ENCODE measurements at places on chromosomes 11 and 22.

- no peak for DNase-seq
These were observed 7.7 kb downstream of the SLC37A2 start for GRCh38 chr11:125070699-125071254.

- no peak for DNase-seq
These were observed 10.0 kb downstream of the MS4A2 start for GRCh38 chr11:60098508-60098907.

DNA sequence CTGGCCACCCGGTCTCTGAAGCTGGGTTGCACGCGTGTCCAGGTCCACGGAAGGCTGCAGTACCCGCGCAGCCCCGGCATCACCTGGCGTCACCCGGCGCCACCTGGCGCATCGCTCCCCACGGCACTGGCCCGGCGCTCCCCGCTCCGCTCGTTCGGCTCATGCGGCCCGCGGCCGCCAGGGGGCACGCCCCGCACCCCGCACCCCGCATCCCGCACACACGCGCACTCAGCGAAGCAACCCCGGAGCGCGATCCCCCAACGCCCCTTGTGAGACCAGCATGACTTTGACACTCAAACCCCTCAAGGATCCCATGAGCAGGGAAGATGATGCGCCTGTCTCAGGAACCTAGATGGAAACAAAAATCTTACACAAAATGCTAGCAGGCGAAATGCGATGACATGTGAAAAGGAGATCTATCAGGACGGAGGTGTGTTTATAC lies 11.9 kb downstream of the B3GNT6 start:
- peak; percentile 54 for DNase-seq

DNA sequence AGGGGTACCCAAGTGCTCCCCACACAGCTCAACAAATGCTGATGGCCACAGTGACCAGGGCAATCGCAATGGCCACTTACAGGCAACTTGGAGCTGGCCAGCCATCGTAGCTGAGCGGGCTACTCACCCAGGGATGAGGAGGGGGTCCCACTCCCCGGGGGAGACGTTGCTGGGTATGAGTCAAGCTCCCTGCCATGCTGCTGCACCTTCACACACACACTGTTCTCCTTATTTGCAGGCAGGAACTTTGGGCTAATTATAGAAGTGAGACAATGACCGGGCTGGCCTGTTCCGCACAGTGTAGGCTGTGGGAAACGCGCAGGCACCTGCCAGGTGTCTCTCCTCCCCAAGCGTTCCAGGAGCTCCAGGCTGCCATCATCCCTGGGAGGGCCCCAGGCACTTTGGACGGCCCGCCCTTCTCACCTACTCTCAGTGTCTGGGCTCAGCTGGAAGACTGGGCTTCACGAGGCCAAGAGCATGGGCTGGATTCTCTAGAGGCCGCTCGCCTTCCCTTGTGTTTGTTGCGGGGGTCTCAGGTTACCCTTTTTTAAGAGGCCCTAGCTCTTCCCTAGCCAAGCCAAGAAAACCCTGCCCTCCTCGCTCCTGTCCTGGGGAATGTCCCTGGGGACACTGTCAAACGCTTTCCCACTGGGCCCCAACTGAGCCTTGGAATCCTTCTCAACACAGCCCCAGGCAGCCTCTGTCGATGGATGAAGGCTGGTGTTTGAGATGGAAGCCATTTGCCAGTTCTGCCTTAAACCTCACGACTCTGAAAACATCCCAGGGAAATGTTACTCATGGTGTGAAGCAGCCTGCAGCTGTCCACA lies 73.0 kb downstream of the RTL6 start:
- no peak for DNase-seq

- DNase-seq: no peak
These were observed 39.9 kb downstream of the CLPB start for GRCh38 chr11:72394416-72394815.

DNA sequence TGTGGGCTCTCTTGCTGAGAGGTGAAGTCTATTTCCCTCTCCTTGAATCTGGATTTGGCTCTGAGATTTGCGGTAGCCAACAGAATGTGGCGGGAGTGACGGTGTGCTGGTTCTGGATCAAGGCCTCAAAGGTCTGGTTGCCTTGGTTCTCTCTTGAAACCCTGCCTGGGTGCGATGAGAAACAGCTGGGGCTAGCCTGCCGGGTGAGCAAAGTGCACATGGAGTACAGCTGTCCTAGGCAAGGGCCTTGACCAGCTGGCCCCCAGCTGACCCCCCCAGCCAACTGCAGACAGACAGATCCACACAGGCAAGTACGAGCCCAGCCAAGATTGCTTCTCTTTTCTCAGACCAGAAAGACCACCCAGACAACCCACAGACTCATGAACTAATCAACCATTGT lies 10.8 kb downstream of the SUN2 start:
- DNase-seq: no peak

DNA sequence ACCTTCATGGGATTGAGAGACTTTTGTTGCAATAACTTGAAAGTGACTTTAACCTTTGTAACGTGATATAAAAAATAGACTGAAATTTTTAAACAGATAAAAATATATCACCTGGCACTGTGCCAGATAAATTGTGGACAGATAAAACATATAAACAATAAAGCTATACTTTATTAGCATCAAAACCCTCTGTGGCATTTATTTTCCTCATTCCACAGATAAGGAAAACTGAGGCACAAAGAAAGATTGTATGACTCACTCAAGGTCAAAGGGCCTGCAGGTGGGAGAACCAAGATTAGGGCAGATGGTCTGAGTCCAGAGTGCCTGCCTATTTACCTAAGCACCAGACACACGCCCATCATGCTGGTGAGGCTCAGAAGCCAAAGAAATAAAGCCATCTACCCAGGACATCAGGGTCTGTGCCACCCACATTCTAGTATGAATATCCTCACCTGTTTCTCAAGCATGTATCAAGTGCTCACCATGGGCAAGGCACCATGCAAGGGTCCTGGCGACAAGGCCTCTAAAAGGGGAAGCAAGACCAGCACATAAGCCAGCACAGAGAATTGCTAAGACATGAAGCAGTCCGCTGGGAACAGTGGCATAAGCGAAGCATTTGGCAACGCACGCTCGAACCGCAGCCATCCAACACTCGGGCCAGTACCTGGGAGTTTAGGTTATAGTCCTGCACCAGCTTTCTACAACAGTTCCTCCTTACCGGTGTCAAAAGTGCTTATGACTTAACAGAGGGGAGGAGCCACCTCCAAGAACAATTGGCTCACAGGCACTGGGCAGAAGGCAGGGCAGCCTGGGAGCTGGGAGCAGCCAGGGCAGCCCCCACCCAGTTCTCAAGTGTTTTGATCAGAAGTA lies 17.6 kb downstream of the MYH9 start:
- DNase-seq: no peak

DNA sequence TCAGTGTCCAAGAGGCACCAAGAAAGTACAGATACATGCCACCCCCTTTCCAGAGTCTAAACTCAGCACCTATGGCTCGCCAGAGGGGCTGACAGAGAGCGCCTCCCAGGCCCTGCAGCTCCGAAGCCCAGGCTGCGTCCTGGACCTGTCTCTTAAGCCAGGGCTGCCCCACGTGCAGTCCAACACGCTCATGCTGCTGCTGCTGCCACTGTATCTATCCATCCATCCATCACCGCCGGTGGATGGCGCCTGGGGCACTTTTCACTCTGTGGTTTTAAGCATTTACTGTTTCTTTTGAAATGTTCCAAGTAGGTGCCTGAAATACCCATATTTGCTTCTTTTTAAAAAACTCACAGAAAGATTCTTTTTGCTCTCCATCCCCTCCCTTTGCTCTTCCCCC lies 41.8 kb downstream of the MACROD1 start:
- no peak for DNase-seq

GRCh38 chr11:112593440-112593839 lies 332.8 kb upstream of the PLET1 start:
- no peak for DNase-seq

- no peak for DNase-seq
These were observed 45.4 kb downstream of the METTL15 start for GRCh38 chr11:28153586-28153985.

GRCh38 chr22:49483281-49483870 lies 344.3 kb downstream of the BRD1 start:
- DNase-seq: no peak

DNA sequence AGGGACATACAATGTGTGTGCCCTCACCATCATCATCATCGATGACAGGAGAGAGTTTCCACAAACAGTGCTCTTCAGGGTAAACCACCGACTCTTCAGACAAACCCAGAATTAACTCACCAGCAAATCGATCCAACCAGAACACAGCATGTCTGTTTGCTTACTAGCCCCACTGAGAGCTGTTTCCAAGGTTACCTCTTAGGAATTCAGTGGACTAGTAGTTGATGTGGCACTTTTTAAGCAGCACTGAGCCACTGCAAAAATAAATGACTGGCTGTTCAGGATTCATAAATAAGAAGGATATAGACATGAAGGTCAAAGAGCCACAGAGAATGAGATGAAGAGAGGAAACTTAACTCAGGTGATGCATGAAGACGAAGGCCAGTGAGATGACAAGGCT lies 83.1 kb downstream of the PARVA start:
- DNase-seq: no peak

DNA sequence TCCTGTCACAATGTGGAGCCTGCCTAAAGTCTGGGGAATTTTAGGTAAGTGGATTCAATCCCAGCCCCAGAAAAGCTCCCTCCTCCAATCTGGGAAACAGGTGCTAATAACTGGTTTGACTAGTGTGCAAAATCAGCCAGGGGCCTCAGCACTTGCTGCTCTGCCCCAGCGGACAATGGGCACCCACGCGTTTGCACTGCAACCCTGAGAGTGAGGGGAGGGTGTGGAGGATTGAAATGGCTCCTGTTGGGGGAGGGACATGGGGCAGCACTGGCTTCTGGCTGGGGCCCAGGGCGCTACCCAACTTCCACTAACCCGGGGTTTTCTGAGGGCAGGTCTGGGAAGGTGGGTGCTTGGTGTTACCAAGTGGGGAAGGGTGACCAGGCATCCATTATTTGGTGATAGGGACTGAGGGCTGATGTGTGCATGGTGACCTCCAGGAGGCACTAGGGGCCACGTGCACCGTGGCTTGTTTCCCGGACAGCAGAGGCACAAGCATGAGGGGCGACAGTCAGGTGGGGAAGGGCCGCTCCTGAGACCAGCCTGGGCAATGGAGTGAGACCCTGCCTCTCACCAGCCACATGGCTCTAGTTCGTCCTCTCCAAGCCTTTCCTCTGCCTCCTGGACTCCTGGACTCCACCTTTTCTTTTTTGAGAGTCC lies 4.3 kb upstream of the PNPLA5 start:
- no peak for DNase-seq

GRCh38 chr11:111435046-111435698 lies 56.1 kb upstream of the POU2AF1 start:
- DNase-seq: no peak

DNA sequence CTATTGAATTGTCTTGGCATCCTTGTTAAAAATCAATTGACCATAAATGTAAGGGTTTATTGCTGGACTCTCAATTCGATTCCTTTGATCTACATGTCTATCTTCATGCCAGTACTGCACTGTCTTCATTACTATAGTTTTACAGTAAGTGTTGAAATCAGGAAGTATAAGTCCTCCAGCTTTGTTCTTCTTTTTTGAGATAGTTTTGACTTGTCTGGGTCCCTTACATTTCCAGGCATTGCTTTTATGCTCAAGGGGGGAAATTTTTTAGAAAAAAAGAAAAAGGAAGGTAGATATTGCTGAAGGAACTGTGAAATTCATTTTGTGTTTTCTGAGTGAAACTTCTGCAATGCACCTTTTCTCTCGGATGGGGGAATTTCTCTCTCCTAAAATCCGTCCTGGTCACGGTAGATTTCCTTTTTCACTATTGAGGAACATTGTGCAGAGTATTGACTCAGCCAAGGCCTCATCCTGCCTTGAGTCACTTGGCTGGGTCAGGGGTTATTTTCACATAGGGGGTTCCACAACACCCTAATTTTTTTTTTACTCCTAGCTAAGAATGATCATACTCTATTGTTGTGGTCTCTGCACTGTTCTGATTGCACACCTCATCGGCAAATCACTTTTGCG lies 2.8 kb upstream of the ACER3 start:
- DNase-seq: no peak

- DNase-seq: no peak
These were observed 64.5 kb upstream of the PHOX2A start for GRCh38 chr11:72308226-72309073.

DNA sequence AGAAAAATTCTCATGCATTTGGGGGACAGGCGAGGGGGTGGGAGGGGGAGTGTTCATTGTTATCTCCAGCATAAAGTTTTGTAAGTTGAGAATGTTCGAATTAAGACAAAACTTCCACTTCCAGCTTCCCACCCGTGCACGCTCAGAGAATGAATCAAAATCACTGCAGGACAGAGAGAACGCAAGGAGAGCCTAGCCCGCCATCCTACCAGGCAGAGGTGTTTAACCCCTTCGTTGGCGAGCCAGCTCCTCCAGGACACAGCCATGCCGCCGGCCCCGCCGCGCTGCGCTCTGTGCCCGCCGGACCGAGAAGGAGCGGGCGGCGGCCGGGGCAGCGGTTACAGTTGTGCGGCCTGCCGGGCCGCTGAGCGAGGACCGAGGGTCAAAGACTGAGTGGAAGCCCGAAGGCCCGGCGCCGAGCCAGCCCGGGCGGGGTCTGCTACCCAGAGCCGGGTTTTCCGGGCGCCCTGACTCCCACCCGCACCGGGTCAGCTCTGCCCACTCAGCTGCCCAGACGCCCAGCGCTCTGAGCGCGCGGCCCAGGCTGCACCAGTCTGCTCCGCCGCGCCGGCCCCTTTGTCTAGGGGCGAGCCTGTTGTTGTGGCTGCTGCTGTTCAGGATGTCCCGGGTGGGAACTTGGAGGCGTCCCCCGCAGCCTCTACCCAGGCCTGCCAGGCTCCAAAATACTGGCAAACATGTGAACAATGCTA lies at the start of gene NOX4:
NOX4 (minus strand) TSS at position 395 of the 710 bp plus-strand sequence; CDS start at position 266, 129 bp downstream.
- DNase-seq: no peak

- DNase-seq: no peak
These were observed 99.9 kb upstream of the CD44 start for GRCh38 chr11:35039076-35039475.

GRCh38 chr22:22546490-22546889 lies 12.6 kb downstream of the PRAME start:
- DNase-seq: no peak

- DNase-seq: no peak
These were observed 50.7 kb downstream of the MYEOV start for GRCh38 chr11:69344570-69345145.

GRCh38 chr11:76086743-76087635 lies 119.3 kb downstream of the WNT11 start:
- DNase-seq: no peak

DNA sequence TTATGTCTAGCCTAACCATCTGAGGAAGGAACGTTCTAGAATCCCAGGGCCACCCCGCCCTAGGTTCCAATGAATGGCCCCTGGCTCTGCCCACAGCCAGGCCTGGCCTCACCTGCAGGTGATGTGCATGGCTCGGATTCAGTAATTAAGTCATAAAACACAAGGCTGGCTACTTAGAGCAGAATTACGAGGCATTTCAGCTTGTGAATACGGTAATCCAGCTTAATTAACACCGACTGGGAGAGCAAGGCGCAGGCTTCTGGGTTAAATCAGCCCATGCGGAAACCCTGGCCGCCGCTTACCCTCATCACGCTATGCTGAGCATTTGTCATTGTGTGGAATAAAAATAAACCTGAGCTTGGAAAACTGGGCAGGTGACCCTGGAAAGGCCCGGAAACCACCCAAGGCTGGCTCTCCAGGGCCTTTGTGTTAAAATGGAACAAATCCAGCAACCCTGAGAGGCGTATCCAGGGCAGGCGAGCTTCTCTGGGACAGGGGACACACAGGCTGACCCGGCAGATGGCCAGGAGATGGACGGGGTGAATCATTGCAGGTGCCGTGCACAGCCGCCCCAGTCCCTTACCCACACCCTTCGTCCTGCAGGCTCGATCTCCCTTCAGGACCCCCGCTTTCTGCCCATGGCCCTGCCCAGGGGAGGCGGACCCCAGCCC lies 220.2 kb downstream of the CTTN start:
- DNase-seq: no peak

GRCh38 chr11:63567044-63567840 lies 4.1 kb upstream of the PLAAT2 start:
- peak; percentile 19 for DNase-seq

Data from stimulated activated CD4-positive, alpha-beta T cell treated with anti-CD3 and anti-CD28 coated beads, Interleukin-12 subunit alpha, Interleukin-12 subunit beta, amount 100 ng/mL, for 4 hours (primary cell).